ENCODE measurements at places on chromosomes 7 and 10.
A peak's percentile ranks its signal among the peaks of the same experiment; 100 is the strongest.

DNA sequence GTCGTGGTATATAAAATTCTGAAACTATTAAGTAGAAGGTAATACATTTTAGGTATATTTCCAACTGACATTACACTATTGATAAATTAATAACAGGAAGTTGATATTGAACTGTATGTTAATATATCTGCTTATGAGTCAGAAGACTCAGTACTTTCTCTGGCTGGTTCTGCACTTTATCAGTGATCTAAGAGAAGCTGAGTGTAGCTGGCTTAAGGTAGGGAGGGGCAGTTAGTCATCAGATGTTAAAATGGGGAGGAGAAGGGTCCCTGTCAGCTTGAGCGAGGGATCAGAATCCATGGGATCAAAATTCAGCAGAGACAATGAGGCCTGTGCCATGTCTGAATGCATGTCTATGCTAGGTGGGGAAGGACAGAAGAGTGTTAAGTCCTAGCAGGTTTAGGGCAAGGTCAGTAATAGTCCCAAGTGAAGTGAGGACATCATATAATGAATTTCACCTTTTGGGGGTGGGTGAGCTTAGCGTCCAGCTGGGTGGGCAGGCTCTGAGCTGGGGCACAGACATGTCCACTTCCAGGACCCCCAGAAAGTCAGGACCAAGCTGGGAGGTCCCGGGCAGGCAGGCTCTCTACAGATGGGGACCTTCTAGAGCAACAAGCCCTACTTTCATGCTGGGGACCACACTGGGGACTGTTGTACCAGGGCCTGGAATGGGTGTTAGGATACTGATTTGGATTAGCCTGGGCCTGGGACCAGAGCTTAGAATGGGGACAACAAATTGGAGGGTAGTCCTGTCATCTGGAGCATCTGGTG, 82.9 kb downstream of the WDFY4 start:
- DNase-seq = no peak

DNA sequence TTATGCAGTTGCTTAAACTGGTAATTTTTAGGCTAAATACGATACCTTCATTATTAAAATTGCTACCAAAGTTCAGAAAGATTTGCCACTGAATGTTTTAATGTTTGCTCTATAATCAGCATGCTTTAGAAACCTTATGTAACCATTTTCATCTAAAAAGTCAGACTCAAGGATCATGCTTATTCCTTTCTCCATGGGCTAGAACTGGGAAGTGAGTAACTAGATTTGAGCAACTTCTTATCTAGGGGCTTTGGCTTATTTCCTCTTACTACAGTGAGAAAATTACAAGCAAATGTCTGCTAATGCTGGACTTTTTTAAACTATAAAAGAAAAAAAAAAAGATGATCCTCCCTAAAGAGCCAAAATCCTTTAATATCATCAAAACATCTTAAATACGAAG, 215.9 kb downstream of the CRPPA start:
- DNase-seq = no peak

DNA sequence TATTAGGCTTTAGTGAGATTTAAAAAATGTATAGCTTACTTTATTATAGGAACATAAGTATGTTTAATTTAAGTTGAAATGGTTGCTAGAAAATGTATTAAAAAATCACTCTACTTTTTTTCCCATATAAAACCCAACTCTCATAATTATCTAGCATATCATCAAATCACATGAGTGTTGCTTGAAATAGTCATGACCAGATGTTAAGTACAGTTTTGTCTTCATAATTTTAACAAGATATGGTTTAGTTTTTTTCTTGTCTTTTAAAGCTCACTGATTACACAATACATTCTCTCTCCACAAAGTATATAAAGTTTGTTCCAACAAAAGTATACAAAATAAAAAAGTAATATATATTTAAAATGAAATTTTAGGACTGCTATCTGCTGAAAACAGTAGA, 82.8 kb downstream of the HGF start:
- no peak for DNase-seq

DNA sequence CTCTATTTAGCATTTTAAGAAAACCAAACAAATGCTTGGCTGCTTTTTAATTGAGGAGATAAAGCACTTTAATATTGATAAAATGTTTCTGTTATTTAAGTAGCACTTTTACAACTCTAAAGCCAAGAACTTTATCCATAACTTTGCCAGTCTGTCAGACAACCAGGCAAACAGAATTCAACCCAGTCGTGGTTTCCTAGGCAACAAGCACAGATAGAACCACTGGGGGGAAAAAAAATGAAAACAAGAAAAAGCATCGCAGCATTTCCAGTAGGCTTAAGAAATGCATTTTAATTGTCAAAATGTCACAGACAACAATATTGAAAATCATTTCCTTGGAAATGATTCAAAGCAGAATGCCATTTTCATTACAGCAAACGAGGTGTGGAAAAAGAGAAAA, 323.4 kb downstream of the PARD3 start:
- DNase-seq = no peak

GRCh38 chr7:16421333-16422102, at the start of gene CRPPA:
CRPPA (minus strand) TSS chr7:16421538; CDS start chr7:16421322, 216 bp downstream.
- DNase-seq = no peak

DNA sequence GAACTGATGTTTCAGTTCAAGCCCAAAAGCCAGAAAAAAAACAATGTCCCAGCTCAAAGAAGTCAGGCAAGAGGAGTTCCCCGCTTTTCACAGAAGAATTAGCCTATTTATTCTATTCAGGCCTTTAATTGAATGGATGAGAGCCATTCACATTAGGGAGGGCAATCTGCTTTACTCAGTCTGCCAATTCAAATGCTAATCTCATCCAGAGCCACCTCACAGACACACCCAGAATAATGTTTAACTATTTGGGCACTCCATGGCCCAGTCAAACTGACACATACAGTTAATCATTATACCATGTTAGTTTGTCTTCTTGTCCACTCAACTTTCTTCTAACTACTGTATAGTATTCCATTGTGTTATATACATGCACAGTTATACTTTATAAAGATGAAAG, 2.6 kb upstream of the NPSR1 start:
- no peak for DNase-seq

GRCh38 chr10:94083662-94084265, 90.0 kb downstream of the PLCE1 start:
- DNase-seq = no peak

- no peak for DNase-seq
These were observed 623 bp downstream of the TYSND1 start for GRCh38 chr10:70145666-70146488.

- peak; percentile 4 for DNase-seq
These were observed 1126.3 kb downstream of the SORCS1 start for GRCh38 chr10:106038246-106038645.

DNA sequence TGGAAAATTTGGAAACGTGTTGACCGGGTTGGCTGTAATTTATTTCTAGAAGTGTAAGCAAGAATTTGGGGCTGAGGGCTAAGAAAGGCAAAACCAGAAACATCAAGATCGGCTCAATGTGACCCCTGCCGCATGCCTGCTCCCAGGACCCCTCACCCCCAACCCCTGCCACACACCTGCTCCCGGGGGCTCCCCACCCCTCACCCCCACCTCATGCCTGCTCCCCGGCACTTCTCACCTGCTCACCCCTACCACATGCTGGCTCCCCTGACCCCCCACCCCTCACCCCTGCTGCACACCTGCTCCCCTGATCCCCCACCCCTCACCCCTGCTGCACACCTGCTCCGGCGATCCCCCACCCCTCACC, 19.0 kb upstream of the CFAP46 start:
- DNase-seq = no peak

DNA sequence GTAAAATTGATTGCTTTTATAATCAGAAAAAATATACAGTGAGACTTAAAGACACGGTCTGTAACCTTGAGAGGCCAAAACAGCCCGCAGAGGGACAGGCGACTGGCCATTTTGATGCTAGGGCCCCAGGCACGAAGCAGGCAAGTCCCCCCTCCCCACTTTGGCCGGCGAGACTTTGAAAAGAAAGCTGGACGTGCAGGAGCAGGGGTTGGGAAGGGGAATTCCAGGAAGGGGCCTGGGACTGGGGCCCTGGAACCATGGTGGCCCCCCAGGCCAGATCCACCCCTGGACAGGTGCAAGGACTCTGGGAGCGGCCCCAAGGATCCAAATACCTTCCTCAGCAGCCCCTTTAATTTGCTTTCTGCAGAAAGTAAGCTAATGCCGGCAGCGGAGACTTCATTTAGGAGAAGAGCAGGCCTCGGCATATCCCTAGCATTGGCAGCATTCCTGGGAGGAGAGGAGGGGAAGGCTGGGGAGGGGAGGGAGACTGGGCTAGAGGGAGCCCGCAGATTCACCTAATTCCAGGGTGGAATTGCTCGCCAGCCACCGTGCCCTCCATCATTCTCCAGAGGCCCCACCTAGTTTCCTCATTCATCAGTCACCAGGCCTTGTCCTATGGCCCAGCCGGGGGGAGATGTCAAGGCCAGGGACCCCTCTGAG, 24.9 kb upstream of the TNRC18 start:
- DNase-seq = no peak

DNA sequence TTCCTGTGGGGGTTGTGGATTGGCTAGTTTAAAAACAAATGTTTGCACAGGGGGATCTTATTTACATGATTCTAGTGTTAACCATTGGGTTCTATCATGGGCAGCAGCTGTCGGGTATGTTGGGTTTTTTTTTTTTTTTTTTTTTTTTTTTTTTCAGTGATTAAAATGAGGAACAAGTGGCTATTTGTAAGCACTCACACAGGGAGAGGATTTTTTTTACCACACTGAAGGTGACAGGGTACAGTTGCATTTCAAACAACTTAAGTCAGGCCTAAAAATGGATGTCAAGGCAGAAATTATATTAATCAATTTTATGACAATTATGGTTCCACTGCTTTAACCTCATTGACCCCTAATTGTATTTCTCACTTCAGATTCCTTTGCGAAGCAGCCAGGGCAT, 92.8 kb downstream of the CD36 start:
- no peak for DNase-seq

DNA sequence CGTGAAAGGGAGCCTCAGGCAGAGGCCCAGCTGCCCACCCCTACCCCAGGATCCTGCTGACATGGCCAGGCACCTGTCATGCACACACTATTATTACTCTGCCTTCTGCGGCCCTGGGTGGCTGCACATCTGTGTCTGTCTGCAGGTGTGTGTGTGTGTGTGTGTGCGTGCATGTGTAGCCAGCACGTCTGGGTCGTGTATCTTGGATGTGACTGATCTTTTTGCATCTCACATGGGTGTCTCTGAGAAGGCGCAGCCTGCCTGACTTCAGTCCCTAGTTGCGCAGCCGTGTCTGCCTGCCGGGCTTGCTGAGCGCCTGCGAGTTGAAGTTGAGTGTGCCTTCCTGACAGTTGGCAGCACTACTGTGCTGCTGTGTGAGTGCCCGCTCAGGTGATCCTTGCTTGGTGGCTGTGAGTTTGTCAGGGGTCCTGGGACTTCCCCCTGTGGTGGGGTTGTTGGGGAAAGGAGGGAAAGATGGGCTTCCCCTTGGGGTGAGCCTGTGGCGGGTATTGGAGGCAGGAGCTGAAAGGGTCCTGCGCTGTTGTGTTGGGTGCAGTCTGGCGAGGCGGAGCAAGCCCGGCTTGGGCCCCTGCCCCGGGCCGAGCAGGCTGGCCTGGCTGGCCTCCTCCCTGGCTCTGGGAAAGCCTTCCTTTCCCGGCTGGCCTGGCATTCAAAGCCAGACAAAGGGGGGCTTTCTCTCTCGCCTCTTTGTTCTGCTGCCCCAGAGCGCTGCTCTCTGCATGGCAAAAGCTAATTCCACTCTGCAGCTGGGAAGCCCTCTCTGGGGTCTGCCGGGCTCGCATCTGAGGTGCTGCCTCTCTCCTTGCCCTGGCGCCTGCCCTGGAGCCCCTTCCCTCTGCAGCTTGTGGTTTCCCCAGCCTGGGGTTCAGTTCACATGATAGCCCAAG, 4.9 kb downstream of the TRIM8 start:
- DNase-seq = no peak

DNA sequence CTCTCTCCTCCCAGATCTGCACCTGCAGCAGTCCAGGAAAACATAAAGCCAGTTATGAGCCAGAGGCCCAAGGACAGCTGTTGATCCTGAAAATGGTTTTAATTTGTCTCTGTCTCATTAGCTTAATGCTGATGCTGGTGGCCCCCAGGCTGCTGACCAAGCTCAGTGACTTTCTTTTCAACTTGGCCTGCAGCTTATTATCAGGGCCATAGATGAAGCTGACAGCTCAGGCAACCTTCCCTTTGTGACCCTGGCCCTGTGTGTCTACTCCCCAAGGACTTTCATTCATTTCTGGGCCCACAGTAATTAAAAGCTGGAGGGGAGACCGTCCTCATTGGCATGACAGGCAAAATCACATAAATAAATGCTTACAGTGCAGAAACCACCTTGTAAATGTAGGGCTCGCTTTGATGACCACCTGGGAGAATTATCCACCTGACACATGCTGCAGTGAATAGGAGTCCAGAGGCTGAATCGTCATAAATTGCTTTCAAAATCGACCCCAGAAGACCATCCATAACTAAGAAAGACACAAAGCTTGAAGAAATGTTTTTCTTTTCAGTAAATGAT, 138.5 kb downstream of the NPY start:
- no peak for DNase-seq

- DNase-seq = no peak
These were observed 105.0 kb upstream of the HDAC9 start for GRCh38 chr7:18390535-18390907.

GRCh38 chr10:132699411-132700155, 86.4 kb downstream of the NKX6-2 start:
- no peak for DNase-seq

GRCh38 chr10:99766302-99766681, 16.1 kb upstream of the ABCC2 start:
- no peak for DNase-seq

DNA sequence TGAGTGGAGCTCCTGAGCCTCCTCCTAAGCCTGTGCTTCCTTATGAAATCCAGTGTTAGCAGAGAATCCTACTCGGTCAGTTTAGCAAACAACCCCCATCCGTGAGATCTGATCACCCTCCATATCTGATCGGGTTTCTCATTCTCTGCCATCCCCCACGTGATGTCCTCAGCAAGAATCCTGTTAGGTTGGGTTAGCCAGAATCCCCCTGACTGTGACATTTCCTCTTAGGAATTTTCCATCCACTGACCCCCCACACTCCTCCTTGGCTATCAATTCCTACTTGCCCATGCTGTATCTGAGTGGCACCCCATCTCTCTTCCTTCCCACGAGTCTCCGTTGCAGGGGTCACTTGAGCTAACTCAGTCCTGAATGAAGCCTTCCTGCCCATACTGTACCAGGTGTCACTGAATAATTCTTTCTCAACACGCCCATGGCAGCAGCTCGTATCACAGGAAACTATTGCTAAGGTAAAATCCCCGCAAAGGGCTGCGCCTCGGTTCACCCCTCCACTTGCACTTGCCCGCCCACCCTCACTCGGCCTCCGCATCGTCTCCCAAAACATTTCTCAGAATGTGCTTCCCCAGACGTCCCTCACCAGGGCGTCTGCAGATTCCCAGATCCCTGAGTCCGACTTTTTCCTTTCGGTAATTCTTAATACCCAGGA, 44.1 kb downstream of the MYOF start:
- no peak for DNase-seq

- no peak for DNase-seq
These were observed 498.9 kb downstream of the RPS24 start for GRCh38 chr10:78532480-78533042.
